ENCODE measurements at places on chromosomes 13 and 19.

DNA sequence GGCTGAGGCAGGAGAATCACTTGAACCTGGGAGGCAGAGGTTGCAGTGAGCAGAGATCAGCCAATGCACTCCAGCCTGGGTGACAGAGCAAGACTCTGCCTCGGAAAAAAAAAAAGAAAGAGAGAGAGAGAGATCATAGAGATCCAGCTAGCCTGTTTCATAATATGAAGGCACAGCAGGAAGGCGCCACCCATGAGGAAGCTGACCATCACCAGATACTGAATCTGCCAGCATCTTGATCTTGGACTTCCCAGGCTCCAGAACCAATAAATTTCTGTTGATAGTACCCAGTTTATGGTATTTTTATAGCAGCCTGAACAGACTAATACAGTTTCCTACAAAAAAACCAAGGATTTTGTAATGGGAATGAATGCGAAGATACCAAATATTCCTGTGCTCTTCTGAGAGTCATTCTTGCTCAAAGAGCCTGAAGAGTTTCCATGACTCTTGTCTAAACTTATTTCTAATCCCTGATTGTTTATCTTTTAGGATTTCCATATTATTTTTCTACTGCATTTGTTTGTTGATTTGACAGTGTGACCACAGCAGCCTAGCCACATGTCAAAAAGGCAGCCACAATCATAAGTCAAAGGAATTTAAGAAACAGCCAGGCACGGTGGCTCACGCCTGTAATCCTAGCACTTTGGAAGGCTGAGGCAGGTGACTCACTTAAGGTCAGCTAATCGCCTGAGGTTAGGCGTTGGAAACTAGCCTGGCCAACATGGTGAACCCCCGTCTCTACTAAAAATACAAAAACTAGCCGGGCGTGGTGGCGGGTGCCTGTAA is 37.7 kb upstream of the PDCD5 start:
- no peak for DNase-seq

DNA sequence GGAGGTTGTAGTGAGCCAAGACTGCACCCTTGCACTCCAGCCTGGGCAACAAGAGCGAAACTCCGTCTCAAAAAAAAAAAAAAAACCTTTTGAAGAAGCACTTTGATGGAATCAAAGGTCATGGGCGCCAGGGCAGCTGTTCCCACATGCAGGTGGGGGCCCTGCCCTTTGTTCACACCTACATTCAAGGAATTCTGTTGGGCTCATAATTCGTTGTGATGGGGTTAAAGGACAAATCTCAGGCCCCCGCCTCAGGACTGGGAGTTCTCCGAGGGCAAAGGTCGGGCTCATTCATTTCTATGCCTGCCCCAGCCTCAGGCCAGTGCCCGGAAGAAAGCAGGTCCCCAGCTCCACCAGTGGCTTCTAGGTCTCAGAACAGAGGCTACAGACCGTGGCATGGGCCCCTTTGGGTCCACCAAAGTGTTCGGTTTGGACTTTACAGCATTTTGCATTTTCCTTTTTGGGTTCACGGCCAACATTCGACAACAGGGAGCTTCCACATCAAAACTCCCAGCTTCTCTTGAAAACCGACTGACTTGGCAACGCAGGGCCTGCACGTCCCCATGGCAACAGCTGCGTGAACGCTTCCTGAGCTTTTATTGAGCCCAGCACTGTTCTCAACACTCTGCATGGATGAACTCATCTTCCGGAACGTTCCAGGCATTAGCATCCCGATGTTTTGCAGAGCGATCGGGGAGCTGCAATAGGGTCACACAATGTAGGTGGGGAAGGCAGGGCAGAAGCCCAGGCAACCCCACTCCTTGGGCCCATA is 10.1 kb upstream of the GTF2F1 start:
- no peak for DNase-seq

DNA sequence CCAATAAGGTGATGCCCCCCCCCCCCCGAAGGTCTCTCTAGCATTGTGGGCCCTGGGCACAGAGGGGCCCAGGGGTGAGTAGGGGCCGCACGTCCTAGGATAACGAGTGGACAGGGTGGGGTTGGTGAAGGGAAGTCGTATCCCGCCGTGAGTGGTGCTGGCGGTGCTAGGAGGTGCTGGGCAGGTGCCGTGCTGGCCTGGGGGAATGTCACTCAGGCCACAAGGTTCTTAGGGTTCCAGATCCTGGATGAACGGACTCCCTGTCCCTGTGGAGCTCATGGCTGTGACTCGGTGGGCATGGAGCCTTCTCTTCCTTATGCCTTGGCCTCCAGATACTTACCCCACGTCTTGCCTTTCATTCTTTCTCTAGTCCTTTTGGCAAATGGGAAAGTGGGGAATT is 157.4 kb upstream of the SOX1 start:
- DNase-seq: no peak

GRCh38 chr13:20911037-20911436 is 8.5 kb upstream of the XPO4 start:
- DNase-seq: no peak

DNA sequence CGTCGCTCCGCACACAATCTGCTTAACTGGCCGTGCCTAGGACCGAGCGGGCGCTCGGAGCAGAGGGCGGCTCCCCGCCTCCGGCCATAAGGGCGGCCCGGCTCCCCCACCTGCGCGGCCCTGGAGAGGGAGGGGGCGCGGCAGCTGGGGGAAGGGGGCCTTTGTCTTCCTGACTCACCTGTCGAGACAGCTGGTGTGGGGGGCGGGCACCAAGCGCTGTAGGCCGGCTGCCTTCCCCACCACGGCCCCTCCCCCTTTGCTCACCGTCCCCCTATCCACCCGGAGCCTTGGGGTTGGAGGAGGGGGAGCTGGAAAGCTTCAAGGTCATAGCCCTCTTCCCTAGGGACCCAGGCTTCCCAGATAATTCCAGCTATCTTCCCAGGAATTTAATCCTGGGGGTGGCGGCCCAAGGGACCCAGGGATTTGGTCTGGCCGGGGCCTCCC is 1.2 kb downstream of the VASP start:
- peak; percentile 52 for DNase-seq

- peak; percentile 24 for DNase-seq
Measured at GRCh38 chr13:36282821-36283432, 14.7 kb downstream of the CCDC169 start.

DNA sequence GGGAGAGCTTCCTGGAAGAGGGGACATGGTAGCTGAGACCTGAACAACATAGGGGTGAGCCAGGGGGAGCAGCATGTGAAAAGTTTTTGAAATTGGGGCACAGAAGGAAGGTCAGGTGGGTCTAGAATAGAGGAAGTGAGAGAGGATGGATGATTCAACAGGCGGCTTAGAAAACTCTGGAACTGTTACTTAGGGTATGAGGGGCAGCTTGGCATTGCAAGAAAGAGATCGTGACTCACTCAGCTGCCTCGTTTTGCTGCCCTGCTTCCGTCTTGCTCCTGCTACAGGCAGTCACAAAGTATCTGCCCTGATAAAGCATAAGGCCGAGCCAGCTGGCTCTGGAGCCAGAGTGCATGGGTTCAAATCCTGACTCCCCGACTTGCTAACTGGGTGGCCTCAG is 1.3 kb upstream of the CEACAM20 start:
- DNase-seq: no peak

GRCh38 chr19:6276447-6276846 is 3.3 kb downstream of the MLLT1 start:
- DNase-seq: no peak

- no peak for DNase-seq
Measured at GRCh38 chr13:74794582-74794981, 660.4 kb upstream of the KLF12 start.

GRCh38 chr13:98286799-98287198 is 109.7 kb upstream of the RNF113B start:
- no peak for DNase-seq

DNA sequence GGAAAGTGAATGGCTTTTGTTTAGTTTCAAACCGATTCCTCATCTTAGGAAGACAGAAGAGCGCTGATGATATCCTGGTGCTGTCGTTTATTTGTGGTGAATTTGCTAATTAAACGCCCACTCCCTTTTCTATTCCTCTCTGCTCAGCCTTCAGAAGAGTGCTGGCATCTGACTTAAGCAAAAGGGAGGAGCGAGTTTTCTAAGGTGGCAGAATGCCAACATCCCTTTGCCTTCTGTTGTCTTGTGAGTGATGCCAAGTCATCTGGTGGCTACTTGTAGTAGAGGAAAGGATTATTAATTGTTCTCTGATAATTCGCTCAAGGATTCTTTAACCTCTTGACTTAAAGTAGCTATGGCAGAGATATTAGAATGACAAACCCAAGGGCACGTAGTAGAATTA is 68.1 kb downstream of the ERCC5 start:
- no peak for DNase-seq

DNA sequence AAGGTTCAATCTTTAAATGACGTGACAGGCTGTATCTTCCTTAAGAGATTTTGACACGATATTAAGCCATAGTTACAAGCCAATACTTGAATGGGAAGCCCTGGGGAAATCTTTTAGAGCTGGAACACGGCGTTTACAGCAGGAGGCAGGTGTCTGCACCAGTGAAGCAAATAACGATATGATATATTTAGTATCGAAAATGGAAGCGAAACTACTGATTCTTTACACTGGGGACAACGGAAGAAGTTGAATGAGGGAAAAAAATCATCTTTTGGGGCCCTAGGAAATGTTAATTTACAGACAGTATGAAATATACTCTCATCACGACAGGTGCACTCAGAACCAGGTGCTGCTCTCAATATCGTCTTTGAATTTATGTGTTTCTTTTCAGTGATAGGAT is 793.9 kb upstream of the PCDH20 start:
- no peak for DNase-seq

- DNase-seq: no peak
Measured at GRCh38 chr13:74683411-74683810, 549.2 kb upstream of the KLF12 start.

GRCh38 chr13:46032341-46032740 is 20.2 kb downstream of the ZC3H13 start:
- DNase-seq: no peak

DNA sequence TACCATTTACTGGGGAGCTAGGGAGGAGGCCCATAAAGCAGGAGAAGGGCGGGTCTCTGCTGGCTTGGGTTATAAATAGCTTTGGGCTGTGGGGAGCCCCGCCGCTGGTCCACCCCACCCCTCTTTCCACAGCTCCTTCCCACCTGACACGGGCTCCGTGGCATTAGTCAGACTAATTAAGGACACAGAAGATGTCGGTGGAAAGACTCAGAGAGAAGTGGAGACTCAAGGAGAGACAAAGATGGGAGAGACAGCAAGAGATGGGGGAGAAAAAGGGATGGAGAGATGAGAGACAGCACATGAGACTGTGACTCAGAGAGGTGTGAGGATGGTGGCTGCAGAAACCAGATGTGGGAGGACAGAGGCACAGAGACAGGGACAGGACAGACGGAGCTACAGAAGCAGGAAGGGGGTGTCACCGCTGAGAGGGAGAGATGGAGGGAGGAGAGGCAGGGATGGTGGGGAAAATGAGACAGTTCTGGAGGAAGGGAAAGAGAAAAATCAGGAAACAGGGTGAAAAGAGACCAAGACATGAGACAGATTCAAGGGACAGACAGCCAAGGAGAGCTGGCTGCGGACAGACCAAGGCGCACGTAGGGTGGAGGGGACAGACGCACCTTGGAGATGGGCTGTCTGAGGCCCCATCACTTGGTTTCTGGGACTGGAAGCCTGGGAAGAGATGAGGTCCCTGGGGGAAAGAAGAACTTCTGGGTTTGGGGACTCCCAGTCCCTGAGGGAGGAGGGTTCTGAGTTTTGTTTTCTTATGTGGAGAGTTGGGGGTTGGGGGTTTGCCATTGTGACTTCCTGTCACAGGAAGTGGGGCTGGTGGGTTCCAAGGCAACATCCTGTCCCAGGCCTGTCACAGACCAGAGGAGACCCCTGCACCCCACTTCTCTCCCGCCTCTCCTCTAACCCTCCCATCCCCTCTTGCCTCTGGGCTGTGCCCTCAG is 4.1 kb downstream of the ARHGEF1 start:
- DNase-seq: peak; percentile 78

DNA sequence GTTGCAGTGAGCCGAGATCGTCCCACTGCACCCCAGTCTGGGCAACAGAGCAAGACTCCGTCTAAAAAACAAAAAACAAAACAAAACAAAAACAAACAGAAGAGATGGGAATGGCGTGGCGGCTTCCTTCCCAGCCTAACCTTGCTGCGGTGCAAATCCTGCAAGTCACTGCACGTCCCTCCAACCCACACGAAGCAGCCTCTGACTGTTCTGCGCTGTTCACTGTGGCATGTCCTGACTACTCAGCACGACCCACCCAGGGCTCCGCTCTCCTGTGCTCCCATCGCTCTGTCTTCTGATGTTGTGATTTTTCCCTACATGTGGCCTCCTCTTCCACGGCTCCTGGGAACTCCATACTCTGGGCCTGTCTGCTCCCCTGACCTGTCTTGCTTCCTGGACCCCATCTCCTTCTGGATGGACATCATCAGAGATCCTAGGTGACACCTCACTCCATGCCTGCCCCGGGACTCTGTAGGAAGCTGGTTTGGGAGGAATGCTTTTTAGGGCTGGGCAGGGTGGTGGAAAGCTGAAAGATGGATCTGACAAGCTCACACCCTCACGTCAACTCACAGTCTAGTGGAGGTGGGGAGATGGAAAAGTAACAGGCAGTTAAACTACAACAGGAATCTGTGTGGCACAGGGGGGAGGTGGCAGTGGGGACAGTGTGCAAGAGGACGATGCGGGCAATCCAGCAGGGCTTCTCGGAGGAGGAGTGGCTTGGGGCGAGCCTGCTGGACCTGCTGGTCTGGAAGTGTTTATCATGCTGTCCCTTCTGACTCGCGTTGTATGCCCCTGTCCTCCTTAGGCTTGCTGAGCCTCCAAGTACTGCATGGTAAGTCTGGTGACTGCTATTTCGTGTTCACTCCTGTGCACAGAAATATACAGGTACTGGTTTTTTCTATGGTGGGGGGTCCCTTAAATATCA is 18.8 kb downstream of the ZSCAN5A start:
- no peak for DNase-seq

- DNase-seq: no peak
Measured at GRCh38 chr13:96093296-96094006, 3.5 kb downstream of the HS6ST3 start.

DNA sequence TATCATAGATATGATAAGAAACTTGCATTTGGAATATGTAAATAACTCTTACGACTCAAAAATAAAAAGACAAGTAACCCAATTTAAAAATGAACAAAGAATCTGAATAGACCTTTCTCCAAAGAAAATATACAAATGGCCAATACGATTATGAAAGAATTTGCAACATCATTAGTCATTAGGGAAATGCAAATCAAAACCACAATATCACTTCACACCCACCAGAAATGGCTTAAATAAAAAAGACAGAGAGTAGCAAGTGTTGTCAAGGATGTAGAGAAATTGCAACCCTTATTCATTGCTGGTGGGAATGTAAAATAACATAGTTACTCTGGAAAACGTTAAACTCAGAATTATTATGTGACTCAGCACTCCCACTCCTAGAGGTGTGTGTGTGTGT is 226.6 kb upstream of the MAB21L1 start:
- no peak for DNase-seq

DNA sequence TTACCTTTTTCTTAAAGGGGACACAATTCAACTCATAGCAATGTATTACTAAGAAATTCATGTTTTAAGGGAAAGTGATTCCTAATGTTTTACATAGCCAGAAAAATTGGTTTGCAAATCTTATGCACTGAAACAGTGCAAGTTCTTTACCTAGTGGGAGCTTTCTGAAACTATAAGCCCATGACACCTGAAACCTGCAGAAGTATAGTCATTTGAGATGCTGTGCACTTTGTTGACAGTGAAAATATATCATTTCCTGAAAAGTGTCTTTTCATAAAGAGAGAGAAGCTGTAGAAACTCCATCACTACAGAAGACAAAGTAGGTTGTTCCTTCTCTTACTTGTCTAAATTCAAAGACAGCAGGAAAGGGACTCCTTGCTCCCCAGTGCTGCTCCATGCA is 517.1 kb downstream of the LMO7 start:
- DNase-seq: no peak

GRCh38 chr19:7522923-7523667 is 671 bp downstream of the MCOLN1 start:
- no peak for DNase-seq

- peak; percentile 67 for DNase-seq
Measured at GRCh38 chr19:19554074-19555023, 16.3 kb downstream of the CILP2 start.

All from activated CD4-positive, alpha-beta T cell treated with anti-CD3 and anti-CD28 coated beads, Interleukin-10, Interleukin-2, amounts not matched to agents 100 ng/mL and 50 ng/mL, durations not matched to agents 16 hours and 8 hours (primary cell).